ENCODE measurements at places on chromosomes 6 and 20.

DNA sequence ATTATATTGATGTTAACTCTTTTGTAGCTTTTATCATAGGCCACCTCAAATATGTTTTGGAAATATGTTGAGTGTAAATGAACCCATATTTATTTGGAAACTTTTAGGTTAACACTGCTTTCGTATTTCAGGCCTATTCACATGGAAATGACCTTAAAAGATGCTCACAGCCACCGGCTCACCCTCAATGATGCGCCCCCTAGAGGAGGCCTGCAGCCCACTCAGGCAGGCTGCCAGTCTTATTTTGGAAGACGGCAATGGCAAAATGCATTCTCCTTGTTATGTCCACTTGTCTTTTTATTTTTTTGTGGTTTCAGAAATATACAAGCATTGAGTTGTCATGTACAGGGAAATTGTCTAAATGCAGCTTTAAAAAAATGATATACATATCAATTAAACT, 869.7 kb downstream of the PHF3 start:
- no peak for DNase-seq

DNA sequence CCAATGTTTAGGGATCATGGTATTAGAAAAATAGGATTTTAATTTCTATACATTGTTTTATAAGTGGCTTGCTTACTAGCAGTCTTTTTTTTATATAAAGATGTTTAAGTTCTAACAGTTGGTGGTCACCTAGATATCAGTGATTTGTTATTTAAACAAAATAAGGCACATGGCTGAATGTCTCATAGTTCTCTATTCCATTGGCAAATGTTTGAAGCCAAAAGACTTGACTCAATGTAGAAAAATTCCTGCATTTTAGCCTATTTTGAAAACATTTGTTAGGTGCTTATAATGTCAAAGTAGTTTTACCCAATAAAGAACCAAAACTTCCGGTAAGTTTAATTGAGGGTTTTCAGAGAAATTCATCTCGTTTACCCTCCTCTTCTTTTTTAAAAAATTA, 26.8 kb downstream of the MAPK14 start:
- DNase-seq: no peak

- DNase-seq: peak; percentile 86
Measured at GRCh38 chr20:5065879-5066383, 53.8 kb downstream of the PCNA start.

- no peak for DNase-seq
Measured at GRCh38 chr6:139446768-139447655, 72.6 kb upstream of the CITED2 start.

DNA sequence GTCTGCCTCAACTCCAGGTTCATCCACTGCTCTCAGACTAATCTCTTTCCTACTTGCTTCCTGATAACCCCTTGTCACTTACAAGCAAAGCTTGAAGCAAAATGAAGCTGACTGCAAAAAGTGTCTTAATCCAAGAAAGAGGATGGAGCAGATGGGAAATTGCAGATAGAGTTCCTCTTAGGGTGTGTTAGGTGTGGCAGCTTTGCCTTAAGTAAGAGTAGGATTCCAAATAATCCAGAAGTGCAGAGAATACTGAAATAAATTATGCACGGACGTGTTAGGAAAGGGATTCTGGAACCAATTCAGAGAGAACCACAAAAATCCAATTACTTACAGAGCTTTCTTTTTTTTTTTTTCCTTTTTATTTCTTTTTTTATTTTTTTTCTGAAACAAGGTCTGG, 6.1 kb upstream of the RPL7L1 start:
- no peak for DNase-seq

DNA sequence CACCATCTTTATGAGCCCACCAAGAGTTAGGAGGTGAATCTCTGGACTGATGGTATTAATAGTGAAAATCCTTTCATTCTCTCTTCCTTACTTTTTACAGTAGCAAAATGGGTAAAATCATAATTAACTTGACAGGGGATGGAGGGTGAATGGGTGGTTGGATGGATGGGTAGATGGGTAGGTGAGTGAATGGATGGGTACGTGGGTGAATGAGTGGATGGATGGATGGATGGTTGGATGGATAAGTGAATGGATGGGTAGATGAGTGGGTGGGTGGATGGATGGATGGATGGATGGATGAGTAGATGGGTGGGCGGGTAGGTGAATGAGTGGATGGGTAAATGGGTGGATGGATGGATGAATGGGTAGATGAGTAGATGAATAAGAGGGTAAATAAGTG, 63.2 kb downstream of the BMP7 start:
- DNase-seq: no peak

- no peak for DNase-seq
Measured at GRCh38 chr6:14883921-14884320, 361.9 kb upstream of the JARID2 start.

- peak; percentile 52 for DNase-seq
Measured at GRCh38 chr20:14336686-14337085, 726 bp downstream of the FLRT3 start.

DNA sequence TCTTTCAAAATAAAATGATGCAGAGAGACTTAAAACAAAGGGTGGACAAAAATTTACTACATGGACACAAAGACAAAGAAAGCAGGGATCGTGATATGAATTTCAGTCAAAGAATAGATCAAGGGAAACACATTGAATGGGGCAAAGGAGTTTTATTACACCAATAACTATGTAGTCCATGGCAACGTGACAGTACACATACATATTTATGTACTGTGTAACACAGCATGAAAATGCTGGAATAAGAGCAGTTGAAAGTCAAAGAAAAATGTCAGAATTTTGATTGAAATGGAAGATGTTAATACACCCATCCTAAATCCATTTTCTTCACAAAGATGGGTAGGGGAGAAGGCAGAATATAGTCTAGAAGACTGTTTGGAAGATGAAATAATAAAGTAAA, 9.4 kb upstream of the RIN2 start:
- DNase-seq: no peak

GRCh38 chr6:129890164-129890563, 29.0 kb upstream of the TMEM244 start:
- peak; percentile 62 for DNase-seq

- no peak for DNase-seq
Measured at GRCh38 chr20:41150664-41151063, 13.3 kb downstream of the PLCG1 start.

DNA sequence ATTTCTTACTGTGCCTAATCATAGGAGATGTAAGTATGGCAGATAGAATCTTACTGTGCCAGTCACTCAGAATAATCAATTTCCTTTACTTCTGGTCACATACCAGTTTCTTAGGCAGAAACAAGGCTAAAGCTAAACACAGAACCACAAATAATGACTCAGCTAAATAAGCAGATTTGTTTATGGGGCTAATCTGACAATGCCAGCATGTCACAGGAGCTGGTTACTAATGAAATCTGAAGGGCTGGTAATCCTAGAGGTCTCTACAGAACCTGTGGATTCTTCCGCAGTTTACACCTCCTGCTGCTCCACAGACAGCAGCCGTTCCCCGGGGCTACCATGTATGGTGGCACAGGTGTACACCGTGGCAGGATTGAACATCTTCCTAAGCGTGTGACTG, 80.8 kb downstream of the LYRM4 start:
- no peak for DNase-seq

DNA sequence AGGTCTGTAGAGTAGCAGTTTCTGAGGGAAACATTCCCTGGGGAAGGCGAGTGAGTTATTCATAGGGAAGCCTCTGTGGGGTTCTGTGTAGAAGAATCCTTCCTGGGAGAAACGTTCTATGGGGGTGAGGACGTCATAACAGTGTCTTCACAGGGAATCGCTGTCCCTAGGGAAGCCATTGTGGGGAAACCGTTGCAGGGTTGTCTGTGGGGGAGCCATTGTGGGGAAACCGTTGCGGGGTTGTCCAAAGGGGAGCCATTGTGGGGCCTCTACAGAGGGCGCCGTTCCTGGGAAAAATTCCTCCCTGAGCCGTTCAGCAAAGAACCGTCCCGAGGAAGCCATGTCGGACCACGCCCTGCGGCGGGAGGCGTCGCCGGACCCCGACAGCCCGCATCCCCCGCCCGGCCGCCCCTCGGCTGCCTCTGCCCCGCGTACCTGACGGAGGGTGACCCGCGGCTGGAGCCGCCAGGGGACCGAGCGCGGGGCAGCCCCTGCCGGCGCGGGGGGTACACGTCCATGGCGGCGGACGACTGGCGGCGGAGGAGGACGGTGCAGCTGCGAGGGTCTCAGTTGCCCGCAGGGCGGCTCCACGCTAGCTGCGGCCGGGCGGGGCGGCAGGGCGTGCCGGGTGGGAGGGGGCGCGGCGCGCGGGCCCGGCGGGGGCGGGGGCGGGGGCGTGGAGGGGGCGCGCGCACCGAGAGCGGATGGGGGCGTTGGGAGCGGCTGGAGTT, at the start of gene DNAAF9:
Gene DNAAF9 (minus strand): TSS at position 630 of the 731 bp plus-strand sequence. CDS start 112 bp downstream, at position 518.
- DNase-seq: peak; percentile 25

DNA sequence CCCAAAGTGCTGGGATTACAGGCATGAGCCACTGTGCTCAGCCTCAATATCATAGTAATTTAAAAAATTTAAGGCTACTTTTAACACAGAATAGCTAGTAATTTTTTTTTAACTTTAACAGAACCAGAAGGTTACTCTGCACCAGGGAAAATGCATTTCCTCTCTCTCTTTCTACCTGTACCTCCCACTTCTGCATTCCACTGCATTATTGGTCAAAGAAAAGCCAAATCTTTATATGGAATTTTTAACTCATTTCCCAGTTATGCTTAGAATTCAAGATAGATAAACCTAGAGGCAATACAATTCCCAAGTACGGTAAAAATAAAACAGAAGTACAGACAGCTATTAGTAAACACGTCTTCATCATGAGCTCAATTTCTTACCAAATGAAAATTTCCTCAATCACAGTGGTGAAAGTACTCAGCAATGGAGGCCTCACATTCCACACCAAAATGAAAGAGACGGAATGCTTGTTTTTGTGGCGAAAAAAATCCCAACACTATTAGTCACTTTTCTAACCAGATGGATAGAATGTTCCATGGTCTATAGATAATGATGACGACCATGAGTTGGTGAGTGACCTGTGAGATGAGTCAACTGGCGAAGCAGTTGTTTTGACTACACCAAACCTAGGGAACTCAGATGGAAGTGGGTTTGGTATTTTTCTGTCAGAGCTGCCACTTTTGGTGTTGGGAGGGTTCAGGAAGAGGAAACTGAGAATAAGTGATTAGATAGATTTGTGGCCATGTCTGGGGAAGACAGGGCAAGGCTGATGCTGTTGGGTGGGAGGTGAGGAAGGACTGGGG, 104.7 kb upstream of the SGK1 start:
- peak; percentile 99 for DNase-seq

DNA sequence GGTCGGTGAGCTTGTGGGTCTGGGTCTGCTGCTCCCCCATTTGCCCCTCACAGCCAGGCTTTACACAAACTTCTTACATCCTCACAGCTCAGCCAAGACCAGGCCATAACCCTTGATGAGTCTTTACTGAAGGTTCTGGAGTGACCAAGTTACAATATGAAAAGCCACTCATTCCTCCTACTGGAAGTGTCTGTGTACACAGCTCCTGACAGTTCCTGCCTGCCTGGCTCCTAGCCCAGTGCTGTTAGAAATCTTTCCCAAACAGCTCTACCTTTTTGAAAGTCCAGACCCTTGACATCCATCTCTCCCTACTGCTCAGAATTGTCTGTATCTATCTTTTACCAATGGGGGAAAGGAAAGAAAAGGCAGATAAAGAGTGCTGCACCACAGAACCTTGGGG, 106.9 kb downstream of the PAX1 start:
- no peak for DNase-seq

DNA sequence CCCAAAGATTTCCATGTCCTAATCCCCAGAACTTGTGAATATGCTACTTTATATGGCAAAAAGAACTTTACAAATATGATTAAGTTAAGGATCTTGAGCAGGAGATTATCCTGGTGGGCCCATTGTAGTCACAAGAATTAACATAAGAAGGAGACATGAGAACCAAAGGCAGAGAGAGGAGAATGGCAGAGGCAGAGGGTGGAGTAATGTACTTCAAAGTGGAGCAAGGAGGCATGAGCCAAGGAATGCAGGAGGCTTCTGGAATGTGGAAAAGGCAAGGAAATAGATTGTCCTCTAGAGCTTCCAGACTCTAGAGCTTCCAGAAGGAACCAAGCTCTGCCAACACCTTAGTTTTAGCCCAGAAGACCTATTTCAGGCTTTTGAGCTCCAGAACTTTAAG, 147.4 kb downstream of the MOXD1 start:
- no peak for DNase-seq

DNA sequence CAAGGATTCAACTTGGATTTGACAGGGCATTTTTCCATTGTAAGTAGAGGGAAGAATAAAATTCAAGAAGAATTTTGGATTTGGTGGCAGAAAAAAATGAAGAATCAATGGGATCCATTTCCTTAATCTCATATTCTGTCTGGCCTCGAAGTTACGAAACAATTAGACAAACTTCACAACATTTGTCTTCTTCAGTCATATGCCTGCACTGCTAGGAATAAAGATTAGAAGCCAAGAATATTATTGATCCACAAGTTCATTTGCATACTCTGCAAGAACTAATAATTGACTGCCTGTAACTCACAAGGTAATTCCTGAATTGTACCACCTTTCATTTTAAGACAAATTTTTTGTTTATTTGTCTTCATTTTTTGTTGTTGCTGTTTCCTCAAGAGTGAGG, 486.2 kb downstream of the HAO1 start:
- DNase-seq: no peak

DNA sequence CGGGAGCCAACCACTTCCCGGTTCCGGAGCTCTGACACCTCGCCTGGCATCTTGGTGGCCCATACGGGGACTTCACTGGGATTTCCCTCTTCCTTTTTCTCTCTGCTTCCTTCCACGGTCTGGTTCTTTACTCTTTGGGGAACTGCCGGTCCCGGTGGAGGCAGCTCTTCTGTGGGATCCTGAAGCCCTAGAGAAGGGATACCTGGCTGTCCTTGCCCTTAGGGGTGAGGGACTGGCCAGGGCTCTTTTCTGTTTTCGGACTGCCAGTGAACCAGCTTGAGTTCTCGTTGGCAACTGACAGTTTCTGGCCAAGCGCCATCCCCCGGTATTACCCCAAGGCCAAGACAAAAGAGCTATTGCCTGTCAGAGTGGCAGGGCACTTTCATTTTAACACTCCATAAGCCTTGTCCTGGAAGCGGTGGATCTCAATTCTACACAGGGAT, 880 bp upstream of the CPXM1 start:
- DNase-seq: no peak

DNA sequence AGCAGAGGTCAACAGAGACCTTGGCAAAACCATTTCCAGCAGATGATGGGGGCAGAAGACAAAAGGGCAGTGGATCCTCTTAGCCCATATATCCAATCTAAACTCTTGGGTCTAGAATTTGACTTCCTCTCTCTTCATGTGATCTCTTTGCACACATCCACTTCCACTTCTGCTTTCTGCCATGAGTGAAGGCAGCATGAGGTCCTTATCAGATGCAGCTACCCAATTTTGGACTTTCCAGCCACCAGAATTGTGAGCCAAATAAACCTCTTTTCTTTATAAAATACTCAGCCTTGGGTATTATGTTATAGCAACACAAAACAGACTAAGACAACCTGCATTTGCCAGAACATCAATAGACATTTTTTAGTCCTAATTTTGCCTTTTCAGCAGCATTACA, 191.6 kb downstream of the ADAT2 start:
- no peak for DNase-seq

- DNase-seq: peak; percentile 11
Measured at GRCh38 chr6:131182991-131183425, 47.7 kb downstream of the AKAP7 start.
